ENCODE measurements at places on chromosomes 12 and 14.

- DNase-seq: no peak
These were observed 3.5 kb downstream of the B3GNT4 start for GRCh38 chr12:122206976-122207375.

- peak; percentile 43 for DNase-seq
These were observed 28.8 kb upstream of the SLC5A8 start for GRCh38 chr12:101238800-101239329.

- no peak for DNase-seq
These were observed 407.6 kb downstream of the BCAT1 start for GRCh38 chr12:24541193-24541871.

GRCh38 chr12:85575120-85576096 lies 260.8 kb downstream of the RASSF9 start:
- DNase-seq: peak; percentile 2

DNA sequence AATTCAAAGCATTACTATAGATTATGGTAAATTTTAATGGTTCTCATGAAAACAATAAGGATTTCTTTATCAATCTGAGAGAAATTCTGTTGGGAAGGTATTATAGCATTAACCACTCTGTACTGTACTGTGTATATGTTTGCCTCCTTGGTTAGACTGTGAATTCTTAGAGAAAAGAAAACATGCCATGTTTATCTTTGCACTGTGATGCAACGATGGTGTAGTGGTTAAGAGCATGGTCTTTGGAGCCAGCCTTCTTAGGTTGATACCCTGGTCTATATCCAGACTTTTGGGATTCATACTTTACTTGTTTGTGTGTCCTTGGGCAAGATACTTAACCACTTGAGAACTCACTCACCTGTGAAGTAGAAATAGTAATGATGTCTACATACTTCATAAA lies 32.2 kb upstream of the NUBPL start:
- DNase-seq: no peak

DNA sequence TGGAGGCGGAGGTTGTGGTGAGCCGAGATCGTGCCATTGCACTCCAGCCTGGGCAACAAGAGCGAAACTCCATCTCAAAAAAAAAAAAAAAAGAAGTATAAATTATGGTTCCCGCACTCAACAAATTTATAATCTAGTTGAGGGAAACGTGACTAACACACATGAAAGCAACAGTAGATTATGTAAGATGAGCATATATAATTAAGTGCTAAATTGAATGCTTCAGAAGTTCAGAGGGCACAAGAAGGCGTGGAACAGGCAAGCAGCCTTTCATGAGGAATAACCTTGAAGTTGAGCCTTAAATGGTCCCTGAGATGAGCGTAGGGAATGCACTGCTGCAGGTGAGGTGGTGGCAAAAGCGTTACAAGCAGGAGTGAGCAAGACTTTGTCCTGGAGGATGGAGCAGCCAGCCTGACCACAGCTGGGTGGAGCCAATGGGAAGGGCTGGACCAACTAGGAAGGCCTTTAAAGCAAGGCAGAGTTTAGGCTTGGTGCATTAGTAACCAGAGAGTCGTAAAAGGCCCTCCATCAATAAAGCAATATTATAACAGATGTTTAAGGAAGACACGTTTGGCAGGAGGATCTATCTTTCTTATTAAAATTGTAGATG lies 30.6 kb upstream of the TUBA1A start:
- DNase-seq: no peak

DNA sequence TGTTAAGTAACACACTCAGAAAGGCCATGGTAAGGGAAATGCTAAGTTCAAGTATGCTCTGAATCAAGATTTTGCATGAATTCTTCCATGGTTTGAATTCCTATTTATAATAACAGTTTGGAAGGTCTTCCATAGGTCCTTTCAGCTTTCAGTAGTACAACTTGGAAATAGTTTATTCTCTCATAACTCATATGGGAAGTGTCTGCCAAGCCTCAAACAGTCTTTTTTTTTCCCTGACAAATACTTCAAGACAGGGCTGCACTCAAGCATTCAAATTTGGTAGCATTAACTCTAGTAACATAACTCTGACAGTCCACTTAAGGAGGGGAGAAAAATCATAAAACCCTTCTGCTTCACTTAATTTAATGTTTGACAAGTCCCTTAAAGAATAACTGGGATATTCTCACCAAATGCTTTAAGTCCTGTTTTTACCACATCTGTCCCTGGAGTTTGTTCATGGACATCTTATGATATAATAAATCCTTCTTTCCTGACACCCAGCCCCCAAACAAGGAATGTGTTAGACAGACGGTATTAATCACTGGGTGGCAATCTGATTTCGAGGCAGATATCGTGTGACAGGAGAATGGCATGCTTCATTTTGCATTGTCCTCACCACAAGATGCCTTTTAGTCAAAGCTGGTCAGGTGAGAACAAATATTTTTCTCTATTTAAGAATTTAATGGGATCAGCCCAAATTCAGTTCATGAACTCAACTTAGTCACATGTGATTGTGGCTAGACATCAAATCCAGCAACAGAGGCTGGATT lies 165.7 kb downstream of the BMP4 start:
- no peak for DNase-seq

DNA sequence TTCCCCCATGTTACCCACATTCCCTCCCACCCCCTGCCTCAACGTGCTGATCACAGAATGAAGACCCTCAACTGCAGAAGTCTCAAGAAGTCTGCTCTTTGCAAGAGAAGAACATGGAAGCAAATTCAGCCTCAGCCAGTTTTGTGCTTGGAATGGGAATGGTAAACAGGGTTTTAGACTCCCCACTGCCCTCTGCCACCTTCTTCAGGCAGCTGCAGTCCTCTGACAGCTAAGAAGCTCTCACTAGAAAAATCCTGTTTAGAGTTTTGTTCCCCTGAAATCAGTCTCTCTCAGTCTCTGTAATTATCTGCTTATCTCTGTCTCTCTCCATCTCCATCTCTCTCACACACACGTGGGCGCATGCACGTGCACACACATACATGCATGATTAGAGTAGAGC lies 85.4 kb downstream of the CRACR2A start:
- DNase-seq: no peak

GRCh38 chr12:42186793-42187192 lies 42.1 kb upstream of the GXYLT1 start:
- DNase-seq: no peak

- no peak for DNase-seq
These were observed 109.3 kb downstream of the NAV3 start for GRCh38 chr12:77940011-77940423.

DNA sequence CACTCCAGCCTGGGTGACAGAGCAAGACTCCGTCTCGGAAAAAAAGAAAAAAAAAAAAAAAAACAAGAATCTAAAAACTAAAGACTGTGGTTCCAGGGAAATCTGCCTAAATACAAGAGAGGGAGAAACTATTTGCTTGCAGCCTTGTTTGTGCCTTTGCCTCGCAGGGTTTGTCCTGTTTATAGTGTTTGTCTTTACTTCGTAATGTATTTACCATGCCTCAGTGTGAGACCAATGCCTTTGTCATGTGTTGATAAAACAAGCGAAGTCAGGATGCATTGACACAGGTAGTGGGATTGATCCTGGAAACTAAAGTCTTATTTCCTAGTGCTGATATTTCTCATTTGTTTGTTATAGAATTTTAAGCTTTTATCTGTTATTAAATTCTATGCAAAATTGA lies 199.0 kb downstream of the EXOC5 start:
- DNase-seq: no peak

GRCh38 chr12:110743571-110744093 lies 941 bp upstream of the PPP1CC start:
- no peak for DNase-seq

GRCh38 chr12:132858718-132859266 lies 28.6 kb downstream of the CHFR start:
- no peak for DNase-seq

DNA sequence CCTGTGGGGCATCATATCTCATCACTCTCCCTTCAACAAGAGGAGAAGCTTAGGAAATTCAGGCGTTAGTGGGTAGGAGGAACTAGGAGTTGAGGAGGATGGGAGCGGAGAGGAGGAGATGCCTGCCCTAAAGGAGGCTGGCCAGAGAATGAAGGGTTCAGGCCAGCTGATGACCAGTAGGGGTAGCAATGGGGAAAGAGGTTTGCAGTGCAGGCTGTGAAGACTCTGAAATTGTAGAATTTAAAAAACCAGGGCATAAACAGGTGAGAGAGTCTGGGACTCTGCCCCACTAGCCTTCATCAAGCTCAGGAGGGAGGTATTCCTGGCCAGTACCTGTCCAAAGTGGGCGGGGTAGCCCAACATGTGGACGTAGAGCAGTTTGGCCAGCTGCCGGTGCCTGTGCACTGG lies 809 bp downstream of the AP1G2 start:
- no peak for DNase-seq

DNA sequence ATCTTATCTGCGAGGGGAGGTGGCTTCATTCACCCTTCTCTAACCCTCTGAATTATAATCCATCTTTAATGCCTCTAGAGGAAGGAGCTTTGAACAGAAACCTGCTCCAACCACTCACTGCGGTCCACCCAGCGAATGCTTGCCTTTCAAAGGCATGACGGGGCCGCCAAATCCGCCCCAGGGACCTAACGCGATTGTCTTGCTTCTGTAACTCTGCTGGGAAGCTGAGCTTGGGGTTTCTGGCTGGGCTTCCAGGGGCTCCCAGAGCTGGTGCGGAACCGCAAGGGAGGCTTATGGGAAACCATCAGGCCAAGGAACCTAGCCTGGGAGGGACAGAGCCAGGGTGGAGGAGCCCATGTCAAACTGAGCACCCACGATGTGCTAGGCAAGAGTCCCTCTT lies 231.2 kb upstream of the LHX5 start:
- no peak for DNase-seq

- DNase-seq: no peak
These were observed 11.4 kb downstream of the CLECL1 start for GRCh38 chr12:9721394-9722092.

- DNase-seq: no peak
These were observed 7.5 kb upstream of the FOXG1 start for GRCh38 chr14:28758885-28759652.

GRCh38 chr14:43204816-43205215 lies 1302.3 kb downstream of the FSCB start:
- no peak for DNase-seq

GRCh38 chr14:105867961-105868599 lies 341.7 kb downstream of the TMEM121 start:
- no peak for DNase-seq

GRCh38 chr12:15707516-15708199 lies 81.5 kb downstream of the EPS8 start:
- DNase-seq: no peak

DNA sequence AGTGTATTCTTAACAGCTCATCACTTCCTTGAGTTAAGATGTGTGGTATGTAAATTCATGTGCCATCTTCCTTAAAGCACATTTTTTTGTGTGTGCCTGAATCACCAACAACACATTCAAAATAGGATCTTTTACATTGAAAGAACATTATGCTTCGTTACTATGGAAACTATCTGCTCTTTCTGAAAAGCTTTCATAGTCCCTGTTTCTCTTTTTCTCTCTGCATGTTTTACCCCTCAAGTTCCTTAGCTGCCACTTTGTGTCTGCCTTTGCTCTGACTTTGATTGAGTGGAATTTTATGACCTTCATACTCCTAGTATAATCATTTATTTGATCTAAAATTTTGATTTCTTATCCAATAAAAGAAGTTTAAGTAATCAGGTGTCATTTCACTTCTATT lies 880.3 kb upstream of the FOXG1 start:
- no peak for DNase-seq

DNA sequence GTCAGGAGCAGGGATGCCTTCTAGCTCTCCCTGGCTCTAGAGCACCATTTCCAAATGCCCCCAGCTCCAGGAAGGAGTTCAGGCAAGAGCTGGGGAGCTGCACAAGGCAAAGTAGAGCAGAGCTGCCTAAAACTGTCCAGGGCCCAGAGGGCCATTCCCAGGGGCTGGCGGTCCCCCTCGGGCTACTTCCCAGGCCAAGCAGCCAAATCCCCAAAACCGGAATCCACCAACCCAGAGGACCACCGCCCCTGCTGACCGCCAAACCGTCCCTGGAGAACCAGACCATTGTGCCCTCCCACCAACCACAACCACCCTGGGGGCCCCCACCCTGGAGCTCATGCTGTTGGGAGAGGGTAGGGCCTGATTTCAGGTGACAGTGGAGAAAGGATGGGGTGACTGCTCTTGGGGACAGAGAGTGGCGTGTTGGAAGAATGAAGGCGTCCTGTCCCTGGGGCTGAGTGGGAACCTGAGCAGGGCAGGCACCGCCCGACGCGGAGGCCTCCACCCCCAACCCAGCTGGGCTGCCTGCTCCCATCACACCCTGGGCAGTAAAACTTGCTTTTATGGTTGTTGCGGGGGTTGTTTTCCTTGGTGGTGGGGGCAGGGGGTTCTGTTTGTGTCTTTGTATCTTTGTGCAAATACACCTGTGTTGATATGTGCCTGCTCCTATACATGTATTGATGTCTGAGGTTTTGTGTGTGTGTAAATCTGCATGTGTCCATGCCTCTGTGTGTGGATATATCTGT lies 24.0 kb upstream of the KRT78 start:
- no peak for DNase-seq

DNA sequence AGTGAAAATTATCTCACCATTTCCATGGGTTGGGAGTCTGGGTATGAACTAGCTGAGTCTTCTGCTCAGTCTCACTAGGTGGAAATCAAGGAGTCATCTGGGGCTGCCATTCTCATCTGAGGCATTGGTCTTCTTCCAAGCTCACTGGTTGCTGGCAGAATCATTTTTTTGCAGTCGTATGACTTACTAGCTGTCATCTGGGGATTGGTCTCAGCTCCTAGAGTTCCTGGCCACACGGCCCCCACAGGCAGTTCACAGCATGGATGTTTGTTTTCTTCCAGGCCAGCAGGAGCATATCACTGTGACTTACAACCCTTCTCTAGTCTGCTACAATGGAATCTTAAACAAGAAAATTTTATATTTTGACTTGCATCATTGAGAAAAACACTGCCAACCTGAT lies 18.6 kb upstream of the OR10AD1 start:
- no peak for DNase-seq

GRCh38 chr12:106841510-106842302 lies 67.2 kb downstream of the RIC8B start:
- no peak for DNase-seq

- DNase-seq: no peak
These were observed 2.3 kb downstream of the KRT85 start for GRCh38 chr12:52364901-52365489.
